ENCODE measurements at places on chromosomes 11 and 22.

GRCh38 chr11:102617466-102618008 lies 7.6 kb downstream of the MMP20 start:
- no peak for DNase-seq

DNA sequence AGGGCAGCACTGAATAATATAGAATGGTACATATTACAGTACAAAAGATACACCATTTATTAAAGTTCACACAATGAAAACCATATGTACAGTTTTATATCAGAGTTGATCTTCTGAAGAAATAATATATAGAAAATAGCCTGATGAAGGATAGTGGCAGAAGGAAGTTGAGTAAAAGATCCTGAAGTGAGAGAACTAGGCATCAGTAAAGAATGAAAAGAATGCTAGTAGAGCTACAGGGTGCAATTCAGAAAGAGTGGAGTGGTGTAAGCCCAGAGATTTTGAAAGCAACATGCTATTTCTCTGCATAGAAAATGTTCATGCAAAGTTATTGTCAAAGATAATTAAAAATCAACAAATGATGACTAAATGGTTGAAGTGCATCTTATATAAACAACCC lies 1552.7 kb upstream of the TENM4 start:
- no peak for DNase-seq

- no peak for DNase-seq
Measured at GRCh38 chr11:78535920-78536319, 38.7 kb downstream of the NARS2 start.

GRCh38 chr11:64621283-64622019 lies 30.4 kb downstream of the SLC22A12 start:
- DNase-seq = no peak

DNA sequence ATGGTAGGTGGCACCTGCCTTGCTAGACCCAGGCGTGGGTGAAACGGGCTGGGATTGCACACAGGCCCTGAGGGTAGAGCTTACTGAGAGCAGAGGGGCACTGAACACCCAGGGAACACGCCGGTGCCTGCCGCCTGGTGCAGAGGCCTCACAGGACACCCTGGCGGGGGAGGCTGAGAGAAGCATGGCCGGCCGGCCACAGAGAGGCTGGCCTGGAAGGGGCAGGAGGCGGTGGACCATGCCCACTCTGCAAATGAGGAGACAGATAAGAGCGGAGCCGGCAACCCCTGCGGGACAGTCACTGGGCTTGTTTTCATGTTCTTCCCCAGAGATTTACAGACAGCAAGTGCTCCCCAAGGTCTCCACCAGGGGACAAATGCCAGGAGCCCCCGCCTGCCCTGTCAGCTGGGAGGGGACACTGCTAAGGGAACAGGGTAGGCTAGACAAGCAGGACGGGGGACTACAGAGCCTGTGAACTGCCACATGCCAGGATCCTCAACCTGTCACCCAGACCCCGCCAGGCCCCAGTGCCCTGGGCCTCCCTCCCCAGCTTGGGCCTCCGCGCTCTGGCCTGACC lies 38.5 kb upstream of the TCF20 start:
- no peak for DNase-seq

DNA sequence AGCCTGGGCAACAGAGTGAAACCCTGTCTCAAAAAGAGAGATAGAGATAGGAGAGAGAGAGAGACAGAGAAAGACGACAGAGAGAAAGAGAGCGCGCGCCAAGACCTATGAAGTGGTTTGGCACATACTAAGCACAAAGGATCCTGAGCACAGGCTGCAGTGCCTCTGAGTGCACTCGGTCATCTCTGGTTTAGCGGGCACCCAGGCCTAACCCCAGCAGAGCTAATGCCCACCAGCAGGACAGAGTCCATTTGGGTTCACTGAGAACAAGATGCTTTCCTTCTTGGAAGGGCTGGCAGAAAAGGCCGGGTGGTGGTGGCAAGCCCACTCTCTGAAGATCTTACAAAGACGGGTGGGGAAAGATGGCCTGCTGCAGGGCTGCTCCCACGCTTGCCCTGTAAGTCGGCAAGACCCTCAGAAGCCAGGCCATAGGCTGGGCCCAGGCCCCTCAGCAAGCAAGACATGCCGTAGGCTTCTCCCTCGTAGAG lies 3.3 kb downstream of the SCARF2 start:
- no peak for DNase-seq

GRCh38 chr22:33467620-33468095 lies 409.5 kb upstream of the SYN3 start:
- no peak for DNase-seq

GRCh38 chr11:83031127-83031526 lies 40.6 kb downstream of the RAB30 start:
- DNase-seq = no peak

Measured in HEK293T (cell line).